ENCODE measurements at places on chromosomes 2 and 18. TPM values are rescaled to one million over a fixed set of nuclear protein-coding genes. Genes with fewer than 3 reads are reported as not detected.
A peak's percentile ranks its signal among the peaks of the same experiment; 100 is the strongest.

- DNase-seq: no peak
These were observed 41.9 kb downstream of the C1QL2 start for GRCh38 chr2:119116411-119117295.

GRCh38 chr2:207014424-207014823 is 75.1 kb downstream of the CPO start:
- no peak for DNase-seq

GRCh38 chr2:43226558-43226954 is at the start of gene ZFP36L2:
Gene ZFP36L2, minus strand, starts transcription at chr2:43226606. Its CDS starts 291 bp downstream, at chr2:43226315.
- peak; percentile 69 for DNase-seq

- no peak for DNase-seq
These were observed 457.3 kb downstream of the ADCYAP1 start for GRCh38 chr18:1361936-1362335.

PKDCC gene
- total RNA-seq: 36.9 TPM

TRIM54 gene
- total RNA-seq: not detected

Measured in G401 (cell line).